ENCODE measurements at places on chromosomes 2 and 18.
A peak's percentile ranks its signal among the peaks of the same experiment; 100 is the strongest.

- DNase-seq: no peak
Measured at GRCh38 chr2:53442783-53443182, 324.8 kb upstream of the CHAC2 start.

- no peak for DNase-seq
Measured at GRCh38 chr2:74618410-74619083, 29.6 kb downstream of the M1AP start.

DNA sequence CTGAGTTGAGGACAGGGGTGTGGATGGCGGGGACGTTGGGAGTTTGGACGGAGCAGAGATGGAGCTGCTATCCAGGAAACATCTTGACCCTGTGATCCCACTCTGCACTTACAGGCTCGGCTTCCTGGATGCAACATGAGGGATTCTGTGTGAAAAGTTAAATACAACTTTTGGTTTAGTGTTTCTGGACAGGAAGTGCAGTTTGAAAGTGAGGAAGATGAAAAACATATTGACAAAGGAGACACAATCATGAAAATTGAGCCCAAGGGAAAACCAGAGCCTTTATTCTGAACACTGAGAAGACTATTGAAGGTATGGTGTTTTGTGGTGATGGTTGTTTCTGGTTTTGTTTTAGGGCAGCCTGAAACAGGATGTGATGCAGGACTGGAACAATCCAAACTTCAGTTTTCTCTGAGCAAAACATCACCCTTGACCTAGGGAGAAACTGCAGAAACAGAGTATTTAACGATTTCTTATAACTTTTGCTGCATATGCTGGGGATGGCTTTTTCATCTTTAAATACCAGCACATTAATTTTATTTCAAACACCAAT is 76.5 kb upstream of the RFX8 start:
- peak; percentile 26 for DNase-seq

GRCh38 chr2:79789811-79790210 is 277.0 kb downstream of the CTNNA2 start:
- DNase-seq: no peak

DNA sequence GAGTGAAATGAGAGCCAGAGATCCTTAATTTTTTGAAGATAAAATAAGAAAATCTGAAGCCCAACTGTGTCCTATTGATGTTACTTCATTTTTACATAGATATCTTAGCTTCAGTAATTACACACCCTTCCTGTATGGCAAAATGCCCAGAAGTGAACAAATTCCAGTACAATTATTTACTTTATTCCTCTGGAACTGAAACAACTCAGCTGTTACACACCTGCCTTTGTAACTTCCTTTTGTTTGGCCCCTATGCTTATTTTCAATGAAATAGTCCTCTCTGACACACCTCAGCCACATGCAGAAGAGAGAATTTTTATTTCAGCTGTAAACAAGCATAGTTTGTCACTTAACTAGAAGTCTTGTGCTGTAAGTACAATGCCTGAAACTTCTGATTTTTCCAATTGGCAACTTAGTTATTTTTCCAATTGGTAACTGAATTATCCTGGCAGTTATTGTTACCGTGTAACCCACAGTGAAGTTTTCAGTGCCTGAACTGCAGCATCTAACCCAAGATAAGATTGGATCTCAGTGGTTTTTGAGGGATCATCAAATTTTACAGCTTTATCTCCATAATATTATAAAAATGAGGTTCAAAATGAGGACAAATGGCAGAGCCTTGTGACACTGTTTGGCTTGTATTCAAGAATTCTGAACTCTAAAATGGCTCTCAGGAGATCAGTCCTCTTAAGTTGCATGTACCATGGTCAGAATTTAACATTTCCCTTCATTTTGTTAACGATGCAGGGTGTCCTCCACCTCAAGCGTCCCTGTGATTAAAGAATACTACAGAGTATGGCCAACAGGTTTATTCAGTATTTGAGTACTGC is 82.6 kb downstream of the PKP4 start:
- peak; percentile 92 for DNase-seq

DNA sequence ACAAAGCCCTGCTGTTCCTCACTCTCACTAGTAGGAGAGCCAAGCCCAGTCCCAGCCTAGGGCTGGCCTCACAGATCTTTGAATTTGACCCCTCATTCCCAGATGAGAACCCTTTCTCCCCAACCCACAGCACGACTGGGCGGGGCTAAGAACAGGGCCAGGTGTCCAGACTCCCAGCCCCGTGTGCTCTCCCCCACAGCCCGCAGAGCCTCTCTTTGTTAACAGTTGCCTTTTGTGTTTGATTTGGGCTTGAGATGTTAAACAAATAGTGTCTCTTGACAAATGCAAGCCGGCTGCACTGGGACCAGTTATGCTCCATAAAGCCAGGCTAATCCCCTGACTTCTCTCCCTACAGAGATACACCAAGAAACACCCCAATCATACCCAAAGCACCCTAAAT is 4.7 kb upstream of the KCNK3 start:
- DNase-seq: no peak

DNA sequence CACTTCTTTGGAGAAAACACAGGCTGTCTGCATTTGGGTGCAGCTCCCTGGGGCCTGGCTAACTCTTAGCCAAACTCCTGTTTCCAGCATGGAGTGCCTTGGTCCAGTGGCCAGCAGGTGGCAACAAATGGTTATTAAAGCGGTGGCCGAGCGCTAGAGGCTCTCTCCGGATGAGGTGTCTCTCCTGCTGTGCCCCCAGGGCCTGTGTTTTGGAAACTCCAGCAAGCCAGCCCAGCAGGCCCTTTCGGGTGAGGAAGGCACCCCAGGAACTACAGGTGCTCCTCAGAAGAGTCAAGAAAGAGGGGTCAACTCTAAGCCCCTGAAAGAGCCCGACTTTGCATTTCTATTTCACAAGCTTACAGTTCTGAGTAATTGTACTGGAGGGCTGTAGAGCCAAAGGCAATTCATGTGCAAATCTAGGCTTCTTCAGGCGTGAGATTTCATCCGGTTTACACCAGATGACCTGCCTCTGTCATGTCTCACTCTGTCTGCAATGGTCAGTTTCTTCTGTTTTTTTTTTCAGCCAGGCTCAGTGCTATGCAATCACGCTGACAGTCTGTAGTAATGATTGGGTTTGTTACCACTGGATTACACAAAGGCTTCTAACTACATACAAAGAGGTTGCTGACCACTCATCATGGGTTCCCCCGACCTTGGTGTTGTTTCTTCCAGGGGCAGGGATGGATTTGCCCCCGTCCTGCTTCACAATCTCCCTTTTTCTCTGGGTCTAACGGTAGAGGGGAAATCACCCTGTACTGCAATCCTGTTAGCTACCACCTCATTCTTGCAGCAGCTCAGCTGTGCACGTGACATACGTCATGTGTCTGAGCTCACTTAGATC is 7.6 kb upstream of the CHRNA1 start:
- peak; percentile 77 for DNase-seq

DNA sequence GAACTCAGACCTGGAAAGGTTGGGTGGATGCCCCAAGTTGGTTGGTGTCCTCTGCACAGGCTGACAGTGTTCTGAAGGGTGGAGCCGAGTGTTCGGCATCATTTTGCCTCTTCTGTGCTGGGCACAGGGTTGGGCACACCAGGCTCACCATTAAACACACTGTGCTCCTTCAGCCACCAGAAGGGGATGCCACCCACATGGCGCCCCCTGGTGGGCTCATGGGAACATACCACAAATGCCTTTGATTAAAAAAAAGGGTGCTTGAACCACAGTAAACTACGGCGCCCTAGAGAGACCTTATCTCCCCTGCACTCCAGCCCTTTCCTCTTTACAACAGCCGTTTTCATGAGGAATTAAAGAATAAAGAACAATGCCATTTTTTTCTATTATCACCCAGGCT is 89.4 kb downstream of the CELF4 start:
- DNase-seq: no peak

GRCh38 chr2:46372475-46372874 is 75.3 kb downstream of the EPAS1 start:
- no peak for DNase-seq

GRCh38 chr18:36427369-36427768 is 129.9 kb downstream of the FHOD3 start:
- no peak for DNase-seq

DNA sequence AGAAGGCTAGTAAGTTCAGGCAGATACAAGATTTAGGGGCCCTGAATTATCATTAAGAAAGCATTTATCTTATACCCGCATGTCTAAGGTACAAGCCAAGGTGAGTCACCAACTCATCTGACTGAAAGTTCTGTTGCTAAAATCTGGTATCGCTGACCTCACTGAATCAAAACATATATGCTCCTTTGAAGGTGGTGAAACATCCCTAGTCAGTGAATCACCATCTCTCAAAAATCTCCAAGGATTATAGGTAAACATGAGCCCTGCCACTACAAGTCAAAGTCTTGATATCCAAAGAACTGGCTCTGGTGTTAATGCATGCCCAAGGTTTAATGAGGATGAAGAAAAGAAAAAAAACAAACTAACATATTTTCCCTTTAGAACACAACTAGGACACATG is 43.5 kb downstream of the IRS1 start:
- DNase-seq: no peak

GRCh38 chr2:232061265-232061664 is 99.8 kb downstream of the DIS3L2 start:
- DNase-seq: no peak

- peak; percentile 65 for DNase-seq
Measured at GRCh38 chr18:26480897-26481795, 67.2 kb downstream of the KCTD1 start.

DNA sequence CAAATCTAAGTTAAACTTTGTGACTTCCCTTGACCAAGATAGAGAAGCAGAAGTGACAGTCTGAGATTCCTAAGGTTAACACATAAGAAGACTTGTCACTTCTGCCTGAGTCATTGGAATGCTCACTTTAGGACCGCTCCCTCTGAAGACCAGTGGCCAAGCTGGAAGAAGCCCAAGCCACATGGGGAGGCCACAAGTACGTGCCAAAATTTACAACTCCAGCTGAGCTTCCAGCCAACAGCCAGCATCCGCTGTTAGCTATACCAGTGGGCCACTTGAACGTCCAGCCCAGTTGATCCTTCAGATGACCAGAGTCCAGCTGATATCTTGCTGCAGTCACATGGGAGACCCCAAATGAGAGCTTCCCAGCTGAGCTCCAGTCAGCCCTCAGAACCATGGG is 18.1 kb upstream of the ANTXR1 start:
- DNase-seq: no peak

DNA sequence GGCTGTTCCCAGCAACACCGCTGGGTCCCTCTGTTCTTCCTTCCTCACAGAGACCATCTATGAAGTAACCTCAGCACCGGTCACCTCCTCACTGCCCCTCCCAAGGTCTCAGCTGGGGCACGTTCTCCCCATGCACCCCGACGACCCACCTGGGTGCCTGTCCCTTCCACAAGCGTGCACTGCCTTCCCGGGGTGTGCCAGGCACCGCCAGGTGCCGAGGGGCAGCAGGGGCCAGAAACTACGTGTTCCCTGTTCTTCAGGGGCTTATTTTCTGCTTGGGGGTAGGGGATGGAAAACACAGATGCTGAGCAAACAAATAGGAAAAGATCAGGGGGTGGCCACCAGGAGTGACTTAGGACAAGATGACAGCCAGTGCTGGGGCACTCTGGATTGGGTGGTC is 30.4 kb upstream of the SEMA4C start:
- no peak for DNase-seq

- no peak for DNase-seq
Measured at GRCh38 chr2:129492548-129492947, 486.9 kb upstream of the RAB6C start.

DNA sequence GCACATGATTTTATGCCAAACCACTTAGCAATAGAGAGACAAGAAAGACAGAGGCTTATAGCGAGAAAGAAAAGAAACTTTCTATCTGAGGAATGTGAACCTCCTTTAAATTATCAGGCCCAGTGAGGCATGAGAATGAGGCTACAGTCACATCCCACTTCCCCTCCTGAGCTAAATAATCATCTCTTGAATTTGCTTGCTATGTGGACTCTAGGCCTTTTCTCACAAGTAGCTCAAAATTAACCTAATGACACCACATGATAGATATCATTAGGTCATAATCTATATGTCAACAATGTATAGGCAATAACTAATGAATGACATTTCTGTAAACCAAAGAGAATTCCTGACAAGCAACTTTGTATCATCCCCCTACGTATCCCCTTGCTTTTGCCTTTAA is 301.5 kb upstream of the MGAT5 start:
- DNase-seq: no peak

GRCh38 chr2:227973241-227973640 is 101.8 kb downstream of the DAW1 start:
- no peak for DNase-seq

- no peak for DNase-seq
Measured at GRCh38 chr2:1236606-1237005, 176.7 kb upstream of the TPO start.

DNA sequence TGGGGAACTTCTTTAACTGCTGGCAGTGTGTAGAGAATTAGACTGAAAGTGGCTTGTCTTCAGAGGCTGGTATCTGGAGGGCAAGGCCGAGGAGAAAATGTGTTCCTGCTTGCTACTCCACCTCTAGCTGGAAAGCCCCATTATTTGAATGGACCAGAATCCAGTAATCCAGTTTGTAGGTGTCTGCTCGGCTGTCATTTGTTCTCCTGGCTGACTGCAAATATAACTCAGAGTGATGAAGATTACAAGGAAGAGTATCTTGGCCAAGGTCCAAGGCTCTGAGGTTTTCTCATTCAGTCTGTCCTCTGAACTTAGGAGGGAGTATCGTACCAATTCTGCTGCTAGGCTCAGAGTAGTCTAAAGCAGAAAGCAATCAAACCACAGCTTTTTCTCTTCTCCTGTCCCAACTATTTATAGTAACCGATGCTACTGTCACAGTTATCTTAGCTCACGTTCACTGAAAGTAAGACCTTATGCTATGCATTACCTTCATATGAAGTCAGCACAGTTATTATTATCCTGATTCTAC is 228.6 kb downstream of the SETBP1 start:
- DNase-seq: no peak

- DNase-seq: no peak
Measured at GRCh38 chr2:204948822-204949221, 403.5 kb downstream of the PARD3B start.

GRCh38 chr2:180955101-180955500 is 25.3 kb upstream of the UBE2E3 start:
- no peak for DNase-seq

- DNase-seq: no peak
Measured at GRCh38 chr2:179104736-179105135, 54.8 kb upstream of the CCDC141 start.

- DNase-seq: no peak
Measured at GRCh38 chr2:70144443-70145143, 46.2 kb downstream of the C2orf42 start.

DNA sequence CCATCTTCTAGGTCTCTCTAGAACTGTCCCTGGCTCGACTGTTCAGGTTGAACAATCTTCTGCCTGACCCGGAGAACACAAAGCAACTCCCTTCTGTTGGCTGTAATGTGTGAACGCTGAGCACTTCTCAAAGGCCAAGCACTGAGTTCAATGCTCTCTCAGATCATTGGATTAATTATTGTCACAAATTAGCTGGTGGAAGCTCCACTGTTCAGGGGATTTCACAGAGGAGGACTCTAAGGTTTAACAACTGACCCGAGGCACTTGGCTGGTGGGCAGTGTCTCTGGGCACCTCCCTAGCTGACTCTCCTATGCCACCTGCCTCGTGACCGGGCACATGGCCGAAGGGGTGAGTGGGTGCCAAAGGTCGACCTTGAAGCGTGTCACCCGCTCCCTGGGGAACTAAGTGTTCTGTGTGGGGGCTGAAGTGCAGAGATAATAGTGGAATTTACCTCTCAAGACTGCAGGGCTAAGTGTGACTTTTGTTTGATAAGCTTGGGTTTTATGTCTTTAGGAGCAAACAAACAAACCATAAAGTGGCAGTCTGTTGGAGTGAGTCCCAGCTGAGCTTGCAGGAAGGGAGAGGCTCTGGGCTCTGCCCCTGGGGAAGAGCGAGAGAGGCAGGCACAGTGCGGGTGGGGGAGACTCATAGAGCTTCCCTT is 64.8 kb downstream of the BCL2L11 start:
- DNase-seq: no peak
